ENCODE measurements at places on chromosomes 3 and 15.

- DNase-seq = no peak
Measured at GRCh38 chr3:163779396-163780344, 1298.6 kb downstream of the SI start.

GRCh38 chr3:8490079-8490552 is 11.5 kb upstream of the LMCD1 start:
- no peak for DNase-seq

DNA sequence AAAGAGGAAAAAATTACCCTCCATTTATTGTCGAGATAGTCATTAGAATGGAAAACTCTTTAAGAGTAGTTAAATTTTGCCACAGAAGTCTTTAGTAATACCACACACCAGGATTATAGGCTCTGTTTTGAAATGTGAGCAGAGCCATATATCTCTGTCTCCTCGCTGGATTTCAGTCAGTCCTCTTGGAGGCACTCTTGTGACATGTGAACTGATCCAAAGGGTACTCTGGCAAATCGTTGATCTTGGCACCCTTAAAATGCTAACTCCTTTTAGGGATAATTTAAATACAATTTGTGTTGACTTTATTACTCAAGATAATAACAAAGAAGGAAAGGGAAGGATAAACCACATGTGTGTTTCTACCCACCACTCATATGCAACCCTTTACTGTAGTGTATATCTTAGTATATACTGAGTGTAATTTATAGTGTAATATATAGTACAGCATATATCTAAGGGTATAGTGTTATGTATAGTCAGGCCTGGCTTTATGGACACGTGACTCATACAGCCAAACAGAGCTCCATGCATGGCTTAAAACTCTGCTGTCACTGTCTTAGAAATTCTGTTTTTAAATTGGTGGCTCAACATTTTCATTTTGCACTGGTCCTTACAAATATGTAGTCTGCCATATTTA is 12.3 kb upstream of the KPNA4 start:
- no peak for DNase-seq

DNA sequence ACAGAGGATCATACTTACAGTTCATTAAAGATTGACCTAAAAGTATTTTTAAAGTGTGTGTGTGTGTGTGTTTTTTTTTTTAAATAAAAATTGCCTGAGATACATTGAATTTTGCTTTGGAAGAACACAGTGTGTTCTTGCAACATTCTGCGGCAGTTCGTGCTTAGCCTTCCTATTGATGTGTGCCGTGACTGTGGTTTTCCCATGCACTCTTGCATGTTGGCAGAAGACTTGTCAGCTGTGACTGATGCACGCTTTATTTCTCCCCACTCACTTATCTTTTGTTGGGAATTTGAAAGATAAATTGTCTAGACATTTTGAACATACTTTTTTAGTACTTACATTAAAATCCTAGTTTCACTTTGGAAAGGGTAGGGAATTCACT is 136.3 kb upstream of the LRRFIP2 start:
- no peak for DNase-seq

DNA sequence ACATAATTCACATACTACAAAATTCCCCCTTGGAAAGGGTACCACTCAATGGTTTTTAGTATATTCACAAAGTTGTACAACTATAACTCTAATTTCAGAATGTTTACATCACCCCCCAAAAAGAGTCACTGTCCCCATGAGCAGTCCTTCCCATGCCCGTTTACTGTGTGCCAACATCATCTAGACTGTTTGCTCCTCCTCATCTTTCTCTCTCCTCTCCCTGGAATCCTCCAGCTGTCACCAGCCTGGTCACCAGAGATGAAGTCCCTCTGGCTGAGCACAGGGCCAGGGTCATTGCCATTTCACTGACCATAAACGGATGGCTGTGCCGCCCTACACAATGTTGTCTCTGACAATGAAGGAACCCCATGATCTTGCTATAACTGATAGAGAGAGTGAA is 45.2 kb downstream of the C2CD4B start:
- DNase-seq = no peak

- no peak for DNase-seq
Measured at GRCh38 chr3:4065085-4065484, 238.1 kb upstream of the SETMAR start.

DNA sequence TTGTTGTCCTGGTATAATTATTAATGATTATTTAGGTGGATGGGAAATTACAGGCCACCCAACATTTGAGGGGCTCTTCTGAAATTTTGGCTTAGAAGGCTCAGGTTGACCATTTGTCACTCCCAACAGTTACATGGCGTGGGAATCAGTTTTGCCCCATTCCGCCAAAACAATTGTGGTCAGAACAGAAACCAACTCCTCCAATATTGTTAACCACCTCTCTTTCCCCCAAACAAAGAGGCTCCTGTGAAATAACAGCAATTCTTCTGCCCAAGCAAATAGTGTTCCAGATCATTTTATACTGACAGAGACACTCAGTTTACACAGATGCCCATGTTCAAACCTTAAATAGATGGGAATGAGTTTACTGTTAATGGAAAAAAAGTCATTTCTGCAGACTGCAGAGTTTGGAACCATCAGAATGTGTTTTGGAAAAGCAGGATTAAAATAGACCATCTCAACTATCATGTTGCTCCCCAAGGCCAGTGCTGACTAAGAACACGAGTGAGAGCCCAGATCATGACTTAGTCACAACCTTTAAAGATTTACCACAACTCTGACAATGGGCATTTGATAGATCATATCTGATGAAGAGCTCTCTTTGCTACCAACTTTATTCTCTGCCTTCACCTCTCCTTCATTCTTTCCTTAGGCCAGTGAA is 102.1 kb downstream of the DUT start:
- DNase-seq = no peak

- DNase-seq = no peak
Measured at GRCh38 chr3:13888576-13888975, 8.7 kb upstream of the WNT7A start.

DNA sequence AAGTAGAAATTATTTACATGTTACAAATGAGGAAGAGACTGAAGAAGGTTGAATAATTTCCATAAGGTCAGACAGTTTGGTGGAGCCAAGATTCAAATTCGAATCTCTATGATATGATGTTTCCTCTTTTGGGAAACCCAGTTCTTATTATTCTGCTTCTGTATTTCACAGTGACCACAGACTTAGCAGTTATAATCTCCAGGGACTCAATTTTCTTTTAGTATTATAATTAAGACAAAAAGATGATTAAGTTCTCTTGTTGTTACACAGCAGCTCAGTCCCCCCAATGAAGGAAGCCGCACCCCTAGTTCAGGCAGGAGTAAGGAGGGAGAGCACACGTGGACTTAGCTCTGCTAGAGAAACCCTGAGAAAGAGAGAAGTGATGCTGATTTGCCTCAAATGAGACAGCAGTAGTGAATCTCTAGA is 130.6 kb downstream of the CCNL1 start:
- DNase-seq = no peak

GRCh38 chr3:153749070-153749610 is 372.1 kb upstream of the ARHGEF26 start:
- no peak for DNase-seq

DNA sequence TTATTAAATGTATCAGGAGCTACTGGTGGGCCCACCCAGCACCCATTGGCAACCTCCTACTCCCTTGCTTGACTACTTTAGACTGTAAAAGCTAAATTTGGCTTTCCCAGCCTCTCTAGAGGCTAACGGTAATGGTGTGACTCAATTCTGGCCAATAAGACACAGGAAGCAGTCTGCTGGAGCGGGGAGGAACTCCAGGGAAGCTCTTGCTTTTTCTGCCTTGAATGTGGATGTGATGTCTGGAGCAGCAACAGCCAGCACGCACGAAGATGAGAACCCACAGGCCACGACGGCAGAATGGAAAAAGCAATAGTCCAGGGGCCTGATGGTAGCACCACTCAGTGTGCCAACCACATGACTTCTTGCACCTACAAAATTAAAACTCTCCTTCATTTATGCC is 39.9 kb downstream of the RAB6B start:
- DNase-seq = no peak

- DNase-seq = no peak
Measured at GRCh38 chr3:194979173-194979572, 291.8 kb downstream of the XXYLT1 start.

DNA sequence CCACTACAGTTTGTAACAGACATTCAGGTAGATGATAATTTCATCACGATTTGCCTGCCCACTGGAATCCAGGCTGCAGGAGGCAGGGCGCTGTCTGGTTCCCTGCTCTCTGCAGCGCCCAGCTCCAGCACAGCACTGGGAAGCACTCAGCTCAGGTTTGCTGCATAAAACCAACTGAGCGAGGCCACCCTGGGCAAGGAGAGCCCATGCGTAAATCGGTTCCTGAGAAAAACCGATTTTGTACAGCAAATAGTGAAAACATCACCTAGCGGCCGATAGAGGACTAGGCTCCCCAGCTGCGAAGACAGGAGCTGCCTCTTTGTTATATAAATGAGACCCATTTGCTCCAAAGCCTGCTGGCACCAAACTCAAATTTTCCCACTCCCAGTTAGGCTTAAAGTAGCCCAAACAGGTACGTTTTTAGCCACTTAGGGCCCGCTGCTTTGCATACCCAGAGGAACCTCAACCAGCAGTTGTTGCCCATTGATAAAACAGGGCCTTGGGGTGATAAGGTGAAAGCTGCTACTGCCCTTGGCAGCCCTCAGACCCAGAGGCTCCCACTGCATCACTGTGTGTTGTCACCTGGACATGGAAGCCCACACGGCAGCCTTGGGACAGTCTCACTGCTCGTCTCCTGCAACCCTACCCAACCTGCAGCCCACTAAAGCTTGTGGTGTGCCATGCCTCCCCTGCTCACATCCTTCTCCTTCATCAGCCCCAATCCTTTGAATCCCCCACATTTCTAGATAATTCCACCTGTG is 47.5 kb downstream of the ALDH1L1 start:
- DNase-seq = no peak

GRCh38 chr15:99992611-99993231 is 259.5 kb upstream of the LYSMD4 start:
- no peak for DNase-seq

Data from activated CD4-positive, alpha-beta T cell treated with anti-CD3 and anti-CD28 coated beads, Interleukin-2, amount 50 U/mL, for 48 hours (primary cell).